ENCODE measurements at places on chromosomes 6 and 20.

GRCh38 chr20:10672624-10673127 is 1.1 kb downstream of the JAG1 start:
- no peak for DNase-seq

GRCh38 chr6:125196613-125197012 is 43.0 kb downstream of the TPD52L1 start:
- no peak for DNase-seq

- no peak for DNase-seq
Observed at GRCh38 chr20:59063358-59064213, 21.0 kb upstream of the PRELID3B start.

DNA sequence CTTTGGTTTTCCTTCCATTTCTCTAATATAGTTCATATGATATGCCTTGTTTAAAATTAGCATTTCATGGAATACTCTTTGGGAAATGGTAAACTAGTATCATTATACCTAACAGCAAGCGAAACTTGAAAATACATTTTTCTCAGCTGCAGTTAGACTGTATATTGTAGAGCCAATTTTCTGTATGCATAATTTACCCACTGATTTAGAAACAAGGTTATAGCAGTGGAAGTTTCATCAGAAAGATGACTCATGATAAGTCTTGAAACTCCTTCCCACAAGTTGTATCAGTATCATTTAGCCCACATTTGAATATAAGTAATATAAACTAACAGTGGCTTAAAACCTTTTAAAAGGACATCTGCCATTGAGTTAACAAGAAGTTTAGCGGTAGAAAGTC is 164.8 kb upstream of the BMP5 start:
- DNase-seq = no peak

DNA sequence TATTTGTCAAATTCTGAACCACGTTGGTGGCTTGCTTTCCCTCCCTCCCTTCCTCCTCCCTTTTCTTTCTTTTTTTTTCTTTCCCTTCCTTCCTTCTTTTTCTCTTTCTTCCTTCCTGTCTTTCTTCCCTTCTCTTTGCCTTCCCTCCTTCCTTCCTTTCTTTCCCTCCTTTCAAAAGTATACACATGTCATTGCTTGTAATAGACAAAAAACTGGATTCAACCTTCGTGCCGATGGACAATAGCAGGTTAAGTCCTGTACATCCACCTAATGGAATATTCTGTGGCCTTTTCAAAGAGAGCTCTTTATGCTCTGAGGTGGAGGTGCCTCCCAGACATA is 72.2 kb downstream of the BANF2 start:
- no peak for DNase-seq

DNA sequence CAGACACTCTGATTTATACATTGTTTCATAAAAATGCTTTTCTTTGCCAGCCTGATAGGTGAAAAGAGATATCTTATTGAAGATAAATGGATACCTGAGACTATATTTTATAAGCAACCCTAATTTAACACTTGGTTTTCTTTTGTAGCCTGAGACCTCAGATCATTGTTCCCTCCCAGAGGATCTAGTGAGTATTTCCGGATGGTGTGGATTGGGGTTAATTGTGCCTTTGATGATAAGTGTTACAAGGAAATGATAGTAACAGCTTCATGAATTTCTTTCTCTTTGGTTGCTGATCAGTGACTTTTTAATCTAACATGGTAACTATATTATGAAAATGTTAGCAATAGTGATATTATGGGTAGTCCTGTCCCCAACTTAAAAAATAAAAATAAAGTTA is 30.4 kb downstream of the KDM1B start:
- no peak for DNase-seq

GRCh38 chr20:61387204-61387953 is 135.3 kb downstream of the CDH4 start:
- no peak for DNase-seq

DNA sequence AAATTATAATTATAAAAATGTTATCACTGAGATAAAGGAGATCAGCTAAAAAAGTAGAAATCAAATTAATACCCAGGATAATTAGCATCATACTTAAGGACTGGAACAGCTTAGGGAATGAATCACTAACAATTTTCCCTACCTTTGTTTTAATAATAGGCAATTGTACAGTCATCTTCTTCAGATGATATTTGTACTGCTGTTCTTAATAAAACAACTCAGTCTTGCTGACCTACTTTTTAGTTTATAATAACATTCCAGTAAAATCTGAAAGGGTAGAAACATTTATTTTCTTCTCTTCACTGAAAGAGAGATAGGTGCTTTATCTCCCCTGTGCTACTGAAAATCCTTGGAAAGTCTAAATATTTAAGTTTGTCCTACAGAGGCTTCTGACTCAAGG is 271.2 kb upstream of the THEMIS start:
- DNase-seq = no peak

DNA sequence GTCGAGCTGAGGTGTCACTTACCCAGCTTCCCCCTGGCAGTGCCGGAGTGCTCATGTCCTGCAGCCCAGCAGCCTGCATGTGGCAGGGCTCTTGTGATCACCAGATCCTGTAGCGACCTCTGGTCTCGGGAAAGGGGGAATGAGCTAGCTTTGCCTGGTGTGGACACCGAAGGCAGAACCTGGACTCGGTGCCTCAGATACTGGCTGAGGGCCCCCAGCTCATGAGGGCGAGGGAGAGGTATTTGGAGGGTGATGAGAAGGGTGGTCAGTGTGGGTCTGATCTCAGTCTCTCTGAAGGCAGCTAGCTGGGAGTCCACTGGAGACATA is 26.3 kb downstream of the SUN5 start:
- DNase-seq = no peak

DNA sequence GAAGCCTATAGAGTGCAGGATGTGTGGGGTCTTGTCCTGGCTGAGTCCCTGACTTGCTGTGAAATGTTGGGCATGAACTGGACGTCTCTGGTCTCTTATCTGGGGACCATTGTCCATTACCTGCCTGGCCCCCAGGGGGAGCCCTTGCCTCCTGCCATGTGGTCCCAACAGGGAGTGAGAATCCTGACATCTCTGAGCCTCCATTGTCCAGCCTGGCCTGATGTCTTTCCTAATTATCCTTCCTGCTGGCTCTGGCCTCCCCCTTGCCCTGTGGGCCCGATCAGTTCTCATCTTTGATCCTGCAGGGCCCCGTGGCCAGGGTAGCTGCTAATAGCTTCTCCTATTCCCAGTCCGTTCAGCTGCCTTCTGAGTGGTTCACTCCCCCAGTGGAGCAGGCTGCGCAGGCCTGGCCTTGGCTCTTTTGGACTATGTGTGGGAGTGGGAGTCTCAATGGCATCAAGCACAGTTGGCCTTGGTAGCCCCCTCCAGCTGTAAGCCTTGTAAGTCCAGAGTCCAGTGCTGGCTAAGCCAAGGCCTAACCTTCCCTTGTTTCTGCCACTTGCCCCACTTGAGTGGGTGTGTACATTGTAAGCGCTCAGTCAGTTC is 77.9 kb upstream of the RALY start:
- DNase-seq = peak; percentile 55

DNA sequence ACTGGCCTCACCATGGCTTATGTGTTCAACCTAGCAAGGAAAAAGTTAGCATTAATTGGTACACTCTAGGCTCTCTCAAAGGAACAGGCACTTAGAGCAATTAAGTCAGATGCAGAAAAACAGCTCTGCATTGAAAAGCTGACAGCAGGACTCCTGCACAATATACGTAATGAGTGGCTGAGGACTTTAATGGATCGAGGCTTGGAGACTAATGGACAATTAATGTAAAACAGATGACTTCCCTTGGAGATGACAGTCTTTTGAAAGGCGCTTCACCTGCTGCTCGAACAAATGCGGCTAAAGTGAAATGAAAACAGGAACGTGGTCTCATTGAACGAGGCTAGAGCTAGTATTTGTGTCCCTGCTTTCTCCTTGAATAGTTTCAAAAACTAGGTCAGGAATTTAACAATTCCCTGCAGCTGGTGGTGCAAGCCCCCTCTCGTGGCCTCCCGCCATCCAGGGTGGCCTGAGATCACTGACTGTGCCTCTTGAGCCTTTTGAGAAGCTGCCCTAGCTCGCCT is 137.1 kb downstream of the ELOVL4 start:
- DNase-seq = no peak

DNA sequence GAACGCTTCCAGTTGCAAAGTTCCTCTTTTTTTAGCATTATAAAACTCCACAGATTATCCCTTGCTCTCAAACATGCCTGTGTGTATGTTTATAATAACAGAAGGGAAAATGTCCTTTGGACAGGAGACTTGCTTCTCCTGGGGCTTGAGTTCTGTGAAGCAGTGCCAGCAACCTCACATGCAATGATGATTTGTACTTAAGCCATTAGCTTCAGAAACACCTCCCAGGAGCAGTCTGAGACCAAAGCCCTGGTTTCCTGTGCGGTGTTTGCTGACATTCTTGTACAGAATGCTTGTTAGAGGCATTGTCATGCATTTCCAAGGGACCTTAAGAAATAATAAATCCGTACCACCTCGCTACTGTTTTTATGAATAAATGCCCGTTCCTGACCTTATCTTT is 752.8 kb downstream of the CBLN4 start:
- no peak for DNase-seq

- DNase-seq = no peak
Observed at GRCh38 chr6:159047891-159048685, 3.3 kb upstream of the TAGAP start.

GRCh38 chr6:20402342-20403069 is 827 bp downstream of the E2F3 start:
- DNase-seq = peak; percentile 15

- no peak for DNase-seq
Observed at GRCh38 chr6:39938773-39939654, 4.8 kb upstream of the MOCS1 start.

DNA sequence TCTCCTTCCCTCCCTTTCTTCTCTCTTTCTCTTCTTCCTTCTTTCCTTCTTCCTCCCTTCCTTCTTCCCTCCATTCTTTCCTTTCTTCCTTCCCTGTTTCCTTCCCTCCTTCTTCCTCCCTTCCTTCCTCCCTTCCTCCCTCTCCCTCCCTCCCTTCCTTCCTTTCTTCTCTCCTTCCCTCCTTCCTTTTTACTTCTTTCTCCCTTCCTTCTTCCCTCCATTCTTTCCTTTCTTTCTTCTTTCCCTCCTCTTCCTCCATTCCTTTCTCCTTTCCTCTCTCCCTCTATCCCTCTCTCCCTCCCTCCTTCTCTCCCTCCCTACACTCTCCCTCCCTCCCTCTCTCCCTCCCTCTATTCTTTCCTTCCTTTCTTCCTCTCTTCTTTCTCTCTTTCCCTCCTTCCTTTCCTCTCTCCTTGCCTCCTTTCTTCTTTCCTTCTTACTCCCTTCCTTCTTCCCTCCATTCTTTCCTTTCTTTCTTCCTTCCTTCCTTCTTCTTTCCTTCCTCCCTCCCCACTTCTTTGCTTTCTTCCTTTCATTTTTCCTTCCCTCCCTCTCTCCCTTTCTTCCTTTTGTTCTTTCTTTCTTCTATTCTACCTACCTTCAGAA is 200.4 kb upstream of the SSTR4 start:
- DNase-seq = no peak

Measured in activated T-cell treated with anti-CD3 and anti-CD28 coated beads, Interleukin-2, amount 50 U/mL, for 4 hours (primary cell).